ENCODE measurements at places on chromosomes 13 and 19.

- no peak for DNase-seq
Measured at GRCh38 chr19:16934489-16934888, 45.7 kb downstream of the F2RL3 start.

GRCh38 chr13:34156841-34157365, 339.0 kb downstream of the RFC3 start:
- DNase-seq: peak; percentile 49

- no peak for DNase-seq
Measured at GRCh38 chr13:111952814-111953213, 114.1 kb upstream of the SOX1 start.

DNA sequence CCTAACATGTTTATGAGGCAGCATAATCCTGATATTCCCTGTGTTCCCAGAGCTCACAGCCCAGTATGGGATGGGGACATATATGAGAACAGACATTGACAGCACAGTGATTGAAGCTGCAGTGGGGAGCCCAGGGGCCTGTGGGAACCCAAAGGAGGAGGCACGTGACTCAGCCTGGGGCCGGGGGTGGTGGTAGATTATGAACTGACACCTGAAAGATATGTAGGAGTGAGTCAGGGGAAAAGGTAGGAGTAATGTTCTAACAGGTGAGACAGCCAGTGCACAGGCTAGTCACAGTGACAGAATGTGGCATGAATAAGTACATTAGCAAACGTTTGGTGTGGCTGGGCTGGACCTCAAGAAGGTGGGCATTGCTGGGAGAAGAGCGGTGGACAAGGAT, 29.0 kb downstream of the CKM start:
- DNase-seq: no peak

- DNase-seq: no peak
Measured at GRCh38 chr13:70894258-70894657, 786.0 kb upstream of the KLHL1 start.

DNA sequence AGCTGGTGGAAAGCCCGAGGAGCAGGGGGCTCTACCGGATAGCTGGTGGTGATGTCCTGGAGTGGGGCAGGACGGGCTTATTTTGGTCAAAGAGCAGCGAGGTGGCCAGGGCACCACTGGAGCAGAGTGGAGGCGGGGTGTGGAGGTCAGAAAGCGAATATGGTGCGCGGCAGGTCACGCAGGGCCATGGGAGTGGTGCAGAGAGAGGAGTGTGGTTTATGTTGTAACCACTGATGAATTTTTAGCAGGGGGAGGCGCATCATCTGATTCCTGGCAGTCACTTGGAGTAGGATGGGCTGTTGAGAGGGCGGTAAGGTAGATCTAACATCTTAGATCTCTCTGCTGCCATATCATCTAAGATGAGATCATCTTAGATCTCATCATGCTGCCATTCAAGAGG, 1.4 kb upstream of the ZNF414 start:
- no peak for DNase-seq

- no peak for DNase-seq
Measured at GRCh38 chr13:84443463-84443862, 561.2 kb upstream of the SLITRK1 start.

- no peak for DNase-seq
Measured at GRCh38 chr19:58355215-58355796, 2.0 kb upstream of the A1BG start.

DNA sequence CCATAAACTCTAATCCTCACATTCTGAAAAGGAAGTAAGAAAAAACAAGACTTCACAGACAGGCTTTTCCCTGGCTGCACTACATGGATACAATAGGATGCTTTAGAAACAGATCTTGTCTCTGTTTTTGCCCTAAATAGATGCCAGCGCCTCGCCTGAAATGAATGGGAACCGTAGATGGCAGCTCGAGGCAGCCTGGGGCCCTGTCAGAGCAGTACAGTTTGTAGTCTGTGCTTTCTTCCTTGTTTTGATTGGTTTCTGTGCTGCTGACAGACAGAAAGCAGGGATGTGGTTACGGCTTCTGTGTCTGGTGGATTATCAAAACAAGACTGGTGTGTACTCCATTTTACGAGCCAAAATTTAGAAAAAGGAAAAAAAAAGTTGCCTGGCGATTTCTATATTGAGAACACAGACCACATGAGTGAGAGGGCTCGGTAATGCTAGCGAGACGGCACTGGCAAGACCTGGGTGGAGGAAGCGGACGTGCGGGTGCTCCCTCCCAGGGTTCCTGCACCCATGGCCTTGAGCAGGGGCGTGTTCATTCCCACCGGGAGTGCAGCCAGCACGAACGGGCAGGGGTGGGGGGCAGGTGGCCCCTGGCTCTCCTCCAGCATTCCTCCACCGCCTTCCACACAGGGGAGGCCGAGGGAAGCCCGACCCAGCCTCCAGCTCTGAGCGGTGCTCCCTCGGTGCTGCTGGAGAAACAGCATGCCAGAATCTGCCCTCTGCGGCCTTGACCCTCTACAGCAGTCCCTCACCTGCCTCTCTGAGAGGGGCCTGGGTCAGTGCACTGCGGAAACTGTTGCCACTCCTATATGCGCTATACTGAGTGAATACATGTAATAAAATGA, 37.6 kb upstream of the C1QTNF9 start:
- DNase-seq: no peak
